ENCODE measurements at places on chromosomes 2 and 18.

DNA sequence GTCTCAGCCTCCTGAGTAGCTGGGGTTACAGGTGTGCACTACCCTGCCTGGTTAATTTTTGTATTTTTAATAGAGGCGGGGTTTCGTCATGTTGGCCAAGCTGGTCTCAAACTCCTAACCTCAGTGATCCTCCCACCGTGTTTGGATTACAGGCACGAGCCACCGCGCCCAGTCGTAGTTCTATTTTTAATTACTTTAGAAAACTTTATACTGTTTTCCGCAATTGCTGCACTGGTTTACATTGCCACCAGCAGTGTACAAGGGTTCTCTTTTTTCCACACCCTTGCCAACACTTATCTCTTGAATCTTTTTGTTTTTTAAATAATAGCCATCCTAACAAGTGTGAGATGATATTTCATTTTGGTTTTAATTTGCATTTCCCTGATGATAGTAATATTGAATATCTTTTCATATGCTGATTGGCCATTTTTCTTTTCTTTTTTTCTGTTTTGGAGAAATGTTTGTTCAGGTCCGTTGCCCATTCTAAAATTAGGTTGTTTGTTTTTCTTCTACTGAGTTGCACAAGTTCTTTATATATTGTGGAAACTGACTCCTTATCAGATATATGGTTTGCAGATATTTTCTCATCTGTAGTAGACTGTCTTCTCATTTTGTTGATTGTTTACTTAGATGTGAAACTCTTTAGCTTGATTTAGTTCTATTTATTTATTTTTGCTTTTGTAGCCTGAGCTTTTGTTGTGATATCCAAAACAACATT is 16.9 kb downstream of the ALMS1 start:
- no peak for DNase-seq

- DNase-seq = no peak
These were observed 325.8 kb upstream of the POU3F3 start for GRCh38 chr2:104528101-104528500.

GRCh38 chr2:175606010-175606841 is 395.8 kb downstream of the LNPK start:
- DNase-seq = no peak

GRCh38 chr2:101775092-101775491 is 77.6 kb downstream of the MAP4K4 start:
- DNase-seq = no peak

GRCh38 chr18:56545464-56545863 is 92.9 kb downstream of the TXNL1 start:
- no peak for DNase-seq

- no peak for DNase-seq
These were observed 78.5 kb downstream of the FIGN start for GRCh38 chr2:163657281-163657656.

GRCh38 chr18:36676629-36677028 is 152.2 kb downstream of the TPGS2 start:
- DNase-seq = no peak

DNA sequence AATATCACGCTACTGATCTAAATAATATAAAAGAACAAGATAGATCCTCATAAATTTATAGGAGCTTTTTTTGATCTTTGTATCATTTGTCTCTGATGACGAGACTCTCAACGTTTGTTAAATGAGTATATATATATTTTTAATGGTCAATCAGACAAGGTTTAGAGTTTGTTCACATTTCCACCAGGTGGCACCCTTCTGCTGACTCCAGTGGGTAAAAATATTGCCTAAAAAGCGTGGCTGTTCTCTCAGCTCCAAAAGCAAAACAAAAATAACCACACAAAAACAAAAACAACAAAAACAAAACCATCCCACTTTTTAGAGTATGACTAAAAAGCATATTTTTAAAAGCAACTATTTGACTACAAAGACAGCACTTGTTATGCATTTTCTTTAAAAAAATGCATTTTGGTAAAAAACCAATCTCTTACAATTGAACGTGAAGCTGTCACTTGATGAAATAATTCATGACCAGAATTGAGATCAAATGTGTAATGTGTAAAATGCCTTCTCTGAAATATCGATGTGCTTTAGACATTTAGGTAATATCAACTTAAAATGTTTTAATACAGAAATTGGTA is 723.2 kb downstream of the DPP10 start:
- DNase-seq = no peak

GRCh38 chr2:238789317-238789806 is 58.5 kb upstream of the TWIST2 start:
- no peak for DNase-seq

DNA sequence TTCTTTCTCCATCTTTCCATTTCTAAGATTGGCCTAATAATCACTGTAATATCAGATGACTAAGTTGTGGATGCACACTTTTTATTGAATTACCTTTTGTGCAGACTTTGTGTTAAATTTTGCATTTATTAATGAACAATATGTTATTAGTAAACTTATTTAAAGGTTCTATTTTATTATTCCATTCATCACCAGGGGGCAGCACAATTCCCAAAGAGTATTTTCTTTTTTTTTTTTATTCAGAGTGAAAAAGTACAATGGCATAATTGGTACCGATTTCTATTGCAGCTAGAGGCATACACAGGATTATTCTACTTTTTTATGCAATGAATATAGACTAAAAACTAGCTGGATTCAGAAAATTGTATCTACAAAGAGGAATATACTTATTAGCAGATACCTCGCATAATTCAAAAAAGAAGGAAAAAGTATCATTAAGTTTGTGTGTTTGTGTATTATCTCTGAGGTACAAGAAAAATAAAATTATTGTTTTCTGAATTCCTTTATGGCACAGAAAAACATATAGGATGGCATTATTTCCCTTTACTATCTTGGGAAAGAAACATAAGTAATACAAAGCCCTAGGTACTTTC is 390.6 kb downstream of the ERBB4 start:
- no peak for DNase-seq

- no peak for DNase-seq
These were observed 194.6 kb downstream of the FAM210A start for GRCh38 chr18:13531681-13532325.

GRCh38 chr2:210998334-210998733 is 441.9 kb downstream of the CPS1 start:
- no peak for DNase-seq

Measured in NCI-H2227 treated with DMSO at 0.1 percent for 48 hours (cell line).